CD4-positive, alpha-beta T cell treated with Interleukin-15 for 4 hours (primary cell): ENCODE measurements at places on chromosomes 7 and 10.

GRCh38 chr10:77348751-77349150, 288.9 kb downstream of the KCNMA1 start:
- no peak for DNase-seq

DNA sequence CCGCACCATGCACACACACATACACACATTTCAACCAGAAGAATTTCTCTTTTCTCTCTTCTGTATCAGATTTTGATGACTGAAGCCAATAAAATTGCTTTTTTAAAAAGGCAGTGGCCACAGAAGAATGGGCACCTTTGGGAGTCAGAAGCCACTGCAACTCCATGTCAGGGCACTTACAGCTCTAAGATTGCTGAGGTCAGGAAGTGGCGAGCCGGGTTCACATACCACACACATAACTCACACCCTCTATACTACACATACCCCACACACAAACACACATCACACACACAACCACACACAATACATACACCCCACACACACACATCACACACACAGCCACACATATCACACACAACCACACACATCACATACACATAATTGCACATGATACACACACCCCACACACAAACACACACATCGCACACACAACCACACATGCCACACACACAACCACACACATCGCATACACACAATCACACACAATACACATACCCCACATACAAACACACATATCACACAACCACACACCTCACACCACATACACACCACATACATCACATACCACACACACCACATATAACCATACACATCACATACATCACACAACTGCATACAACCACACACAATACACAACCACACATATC, 31.2 kb downstream of the GPRIN2 start:
- no peak for DNase-seq

GRCh38 chr10:114631666-114632417, 26.2 kb downstream of the ABLIM1 start:
- no peak for DNase-seq

DNA sequence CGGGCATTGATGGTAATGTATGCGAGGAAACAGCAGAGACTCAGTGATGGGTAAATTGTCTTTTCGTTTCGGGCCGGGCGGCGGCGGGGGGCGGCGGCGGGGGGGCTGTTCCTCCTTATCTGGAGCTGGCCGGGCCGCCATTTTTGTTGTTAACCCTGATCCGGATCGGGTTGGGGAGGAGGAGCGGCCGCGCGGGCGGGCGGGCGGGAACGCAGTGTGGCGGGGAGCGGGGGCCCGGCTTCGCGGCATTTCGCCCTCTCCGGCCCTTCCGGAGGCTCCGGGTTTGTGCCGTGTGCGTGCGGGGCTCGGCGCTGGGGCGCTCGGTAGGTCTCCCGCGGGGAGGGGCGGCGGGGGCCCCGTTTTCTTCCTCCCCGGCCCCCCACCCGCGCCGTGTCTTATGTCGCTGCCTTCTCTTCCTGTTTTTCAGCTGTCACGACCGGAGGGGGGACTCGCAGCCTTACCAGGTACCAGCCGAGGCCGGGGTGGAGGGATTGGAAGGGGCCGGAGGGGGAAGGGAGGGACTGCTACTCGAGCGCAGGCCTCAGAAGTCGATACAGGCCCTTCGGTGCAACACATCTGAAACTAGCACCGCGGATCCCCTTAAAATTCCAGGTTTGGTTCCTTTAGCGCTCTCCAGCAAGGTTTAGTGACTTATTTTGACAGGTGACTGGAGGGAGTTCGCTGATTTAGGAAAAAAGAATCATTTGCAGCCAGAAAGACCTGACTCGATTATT, 820 bp downstream of the WAC start:
- DNase-seq, result peak; percentile 64

DNA sequence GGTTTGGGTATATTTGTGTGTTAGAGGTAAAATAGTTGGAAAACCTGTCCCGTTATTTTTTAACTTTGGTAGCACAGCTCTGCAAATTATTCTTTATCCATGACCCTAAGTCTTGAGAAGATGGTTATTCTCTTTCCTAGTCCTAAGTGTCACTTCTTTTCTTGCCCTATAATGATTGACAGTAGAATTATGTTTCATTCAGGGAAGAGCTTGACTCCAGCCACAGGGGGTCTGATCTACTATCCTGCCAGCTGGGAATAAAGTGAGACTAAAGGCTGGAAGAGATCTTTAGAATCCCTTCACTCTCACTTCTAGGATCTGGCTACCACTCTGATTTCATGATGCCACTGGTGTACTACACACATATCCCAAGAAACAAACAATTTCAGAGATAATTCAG, 90.4 kb downstream of the PHTF2 start:
- no peak for DNase-seq

DNA sequence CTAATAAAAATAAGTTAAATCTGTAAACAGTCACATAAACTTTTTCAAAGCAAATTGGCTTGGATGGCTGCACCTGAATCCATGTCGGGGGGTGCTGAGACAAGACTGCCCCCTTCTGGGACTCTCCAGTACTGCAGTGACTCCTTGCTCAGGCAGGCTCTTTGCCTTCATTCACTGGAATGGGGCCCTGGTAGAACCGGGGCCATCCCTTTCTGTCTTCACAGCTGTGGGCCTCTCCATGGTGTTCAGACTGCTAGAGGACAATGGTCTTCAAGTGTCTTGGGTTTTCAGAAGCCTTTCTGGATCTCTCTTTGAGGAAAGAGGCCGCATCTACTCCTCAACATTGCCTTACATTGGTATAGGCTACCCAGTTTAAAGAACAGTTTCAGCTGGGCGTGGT, 16.1 kb upstream of the IMPDH1 start:
- peak; percentile 79 for DNase-seq

DNA sequence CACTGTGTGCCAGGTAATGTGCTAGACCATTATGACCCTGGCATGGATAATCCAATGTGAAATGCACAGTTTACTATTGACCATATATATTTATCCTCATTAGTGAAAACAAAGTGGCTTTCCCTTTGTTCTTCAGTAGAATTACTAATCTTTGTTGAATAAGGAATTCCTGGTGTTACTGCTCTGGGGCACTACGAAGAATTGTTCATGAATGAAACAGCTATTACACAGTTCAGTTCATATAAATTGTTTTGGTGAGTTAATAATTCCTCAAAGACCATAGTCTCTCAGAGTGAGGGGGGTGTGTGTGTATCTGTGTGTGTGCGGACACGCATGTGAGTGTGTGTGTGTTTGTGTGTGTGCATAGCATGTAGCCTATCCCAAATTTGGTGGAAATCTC, 668.0 kb upstream of the MBL2 start:
- no peak for DNase-seq

DNA sequence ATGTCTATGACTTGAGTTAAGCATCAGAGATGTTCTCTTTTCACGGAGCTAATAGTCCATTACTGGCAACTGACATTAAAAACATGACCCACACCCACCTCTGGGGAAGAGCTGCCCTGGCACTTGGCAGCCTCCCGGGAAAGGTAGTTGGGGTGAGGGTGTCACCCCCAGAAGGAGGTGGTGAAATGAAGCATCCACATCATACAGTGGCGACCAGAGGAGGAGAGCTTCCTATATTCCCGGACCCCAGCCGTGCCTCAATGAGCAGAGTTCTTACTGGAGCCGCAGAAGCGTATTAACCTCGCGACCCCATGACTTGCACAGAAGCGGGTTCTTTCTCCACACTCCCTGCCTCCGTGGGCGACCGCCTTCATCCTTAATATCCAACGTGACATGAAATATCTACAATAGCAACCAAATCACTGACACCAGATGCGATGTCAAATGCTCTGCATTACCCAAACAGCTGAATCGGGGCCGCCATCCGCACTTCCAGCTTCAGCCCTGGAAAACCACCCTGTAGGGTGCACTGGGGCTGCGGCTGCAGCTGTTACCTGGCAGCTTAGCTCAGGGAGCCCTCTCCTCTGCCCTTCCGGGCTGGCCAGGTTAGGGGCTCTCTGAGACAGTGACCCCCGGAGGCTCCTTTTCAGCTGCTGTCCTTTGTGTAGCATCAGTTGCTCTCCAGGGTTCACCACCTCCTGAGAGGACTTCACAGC, 103.1 kb upstream of the PARD3 start:
- no peak for DNase-seq

- DNase-seq, result no peak
These were observed 15.8 kb upstream of the LIPN start for GRCh38 chr10:88744002-88744401.

GRCh38 chr10:110069502-110069982, 61.8 kb downstream of the ADD3 start:
- peak; percentile 48 for DNase-seq

DNA sequence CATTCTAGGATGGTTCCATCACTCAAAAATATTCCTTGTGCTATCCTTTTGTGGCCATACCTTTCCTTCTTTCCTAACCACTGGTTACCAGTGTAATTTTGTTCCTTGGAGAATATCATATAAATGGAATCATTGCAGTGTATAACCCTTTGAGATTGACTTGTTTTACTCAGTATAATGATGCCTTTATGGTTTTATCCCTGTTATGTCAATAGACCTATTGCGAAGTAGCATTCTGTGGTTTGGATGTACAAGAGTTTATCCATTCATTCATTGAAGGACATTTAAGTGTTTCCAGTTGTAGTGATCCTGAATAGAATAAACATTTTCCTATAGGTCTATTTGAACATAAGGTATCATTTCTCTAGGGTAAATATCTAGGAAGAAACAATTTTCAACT, 54.2 kb downstream of the RBM33 start:
- DNase-seq, result no peak

GRCh38 chr10:48797830-48798229, 113.2 kb downstream of the WDFY4 start:
- DNase-seq, result no peak

DNA sequence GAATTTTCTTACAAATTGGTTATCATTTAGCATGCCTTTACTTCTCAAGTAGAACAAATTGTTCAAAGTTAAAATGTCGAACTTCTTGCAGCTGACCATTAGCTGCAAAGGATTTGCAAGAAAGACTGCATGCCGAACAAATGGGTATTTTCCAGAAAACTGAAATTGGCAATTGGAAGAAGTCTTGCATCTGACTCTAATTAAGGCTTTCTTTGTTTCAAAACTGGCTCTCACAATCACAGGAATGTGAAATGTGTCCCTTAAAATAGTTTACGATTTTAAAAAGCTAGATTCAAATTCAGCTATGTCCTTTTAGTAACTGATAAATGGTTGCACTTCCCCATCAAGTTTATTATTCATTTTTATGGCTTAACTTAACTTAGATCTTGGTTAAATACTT, 207.9 kb downstream of the ARL4A start:
- DNase-seq, result no peak

- DNase-seq, result peak; percentile 80
These were observed 6.8 kb upstream of the TAS2R40 start for GRCh38 chr7:143214789-143215679.

DNA sequence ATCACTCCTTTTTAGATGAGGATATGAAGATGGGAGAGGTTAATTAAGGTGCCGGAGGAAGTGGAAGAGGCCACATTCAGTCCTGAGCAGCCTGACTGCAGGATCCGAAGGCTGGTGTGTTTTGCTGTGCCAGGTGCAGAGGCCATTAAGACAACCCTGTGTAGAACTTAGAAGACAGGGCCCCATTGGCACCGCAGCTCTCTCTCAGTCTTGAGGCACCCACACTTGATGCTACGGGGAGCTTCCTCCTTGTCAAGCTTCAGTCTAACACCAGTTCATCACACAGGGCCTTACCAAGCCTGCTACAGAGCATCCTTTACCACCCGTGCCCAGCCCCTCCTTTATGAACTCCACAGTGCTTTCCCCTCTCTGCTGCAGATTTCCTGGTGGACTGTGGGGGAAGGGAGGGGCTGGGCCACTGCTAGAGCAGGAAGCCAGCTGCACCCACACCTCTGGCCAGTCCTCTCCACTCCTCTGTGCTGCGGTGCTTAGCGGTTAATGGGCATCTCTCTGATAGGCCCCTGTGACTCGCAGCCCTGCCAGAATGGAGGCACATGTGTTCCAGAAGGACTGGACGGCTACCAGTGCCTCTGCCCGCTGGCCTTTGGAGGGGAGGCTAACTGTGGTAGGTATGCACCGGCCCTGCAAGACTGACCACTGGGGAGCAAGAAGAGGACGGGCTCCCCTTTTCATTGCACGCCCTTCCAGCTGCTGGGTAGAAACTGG, 45.5 kb downstream of the VWA2 start:
- no peak for DNase-seq

DNA sequence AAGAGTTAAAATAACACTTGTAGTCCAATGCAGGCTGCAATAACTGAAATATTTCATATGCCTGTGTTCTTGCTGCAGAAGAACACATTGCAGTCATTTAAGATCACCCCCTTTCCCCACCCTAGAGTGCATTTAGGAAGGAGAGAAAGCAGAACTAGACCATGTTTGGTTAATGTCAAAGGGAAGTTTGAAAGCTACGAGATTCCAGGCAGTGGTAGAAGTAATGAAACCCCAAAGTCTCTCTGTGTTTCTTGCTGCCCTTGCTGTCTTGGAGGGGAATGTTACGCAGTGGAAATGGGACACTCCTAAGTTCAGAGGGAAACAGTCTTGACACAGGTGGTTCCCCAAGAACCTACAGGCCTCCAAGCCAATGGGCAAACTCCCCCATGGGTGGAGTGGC, 242.9 kb downstream of the PTEN start:
- DNase-seq, result no peak

- no peak for DNase-seq
These were observed 203.7 kb downstream of the TSPAN12 start for GRCh38 chr7:120654241-120654640.

GRCh38 chr7:151056283-151056665, 1.4 kb downstream of the CDK5 start:
- DNase-seq, result no peak

DNA sequence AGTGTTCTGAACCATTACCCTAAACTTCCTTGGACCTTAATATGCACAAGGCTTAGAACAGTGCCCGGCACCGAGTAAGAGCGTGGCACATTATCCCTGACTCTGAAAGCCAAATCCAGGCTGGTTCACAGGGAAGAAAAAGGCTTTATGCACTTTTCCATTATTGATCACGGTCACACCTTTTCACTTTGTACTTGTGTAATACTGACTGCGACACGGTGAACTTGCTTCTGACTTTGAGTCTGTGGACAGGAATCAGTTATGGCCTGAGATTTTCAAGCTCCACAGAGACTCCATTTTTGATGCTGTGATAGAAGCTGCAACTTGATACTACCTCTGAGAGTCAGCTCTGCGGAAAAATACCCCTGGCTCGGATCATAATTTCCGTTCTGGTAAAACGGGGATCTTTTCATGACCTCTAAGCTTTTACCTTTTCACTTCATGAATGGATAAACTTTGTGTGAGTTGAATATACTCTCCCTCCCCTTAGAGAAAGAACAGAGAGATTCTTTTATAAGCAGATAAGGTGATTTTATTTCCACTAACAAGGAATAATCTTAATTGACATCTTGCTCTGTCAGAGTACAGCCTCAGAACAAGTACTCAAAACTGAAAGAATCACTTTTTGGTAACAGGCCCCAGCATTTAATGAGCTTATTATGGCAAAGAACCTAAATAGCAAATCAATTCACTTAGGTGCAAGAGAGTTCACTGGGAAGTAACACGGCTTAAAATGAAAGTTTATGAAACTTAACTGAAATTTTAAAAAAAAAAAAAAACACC, 88.8 kb downstream of the ELMO1 start:
- no peak for DNase-seq

- DNase-seq, result no peak
These were observed 10.3 kb upstream of the PLAC9 start for GRCh38 chr10:80122110-80122710.

GRCh38 chr10:38054361-38054797, 39.8 kb upstream of the ZNF37A start:
- no peak for DNase-seq

- DNase-seq, result no peak
These were observed 48.3 kb upstream of the NRBF2 start for GRCh38 chr10:63084690-63085382.

GRCh38 chr10:50394832-50395231, 143.5 kb upstream of the ASAH2 start:
- DNase-seq, result no peak

- DNase-seq, result no peak
These were observed 91.7 kb upstream of the IL6 start for GRCh38 chr7:22635349-22635748.
